ENCODE measurements at places on chromosomes 1 and 21.

DNA sequence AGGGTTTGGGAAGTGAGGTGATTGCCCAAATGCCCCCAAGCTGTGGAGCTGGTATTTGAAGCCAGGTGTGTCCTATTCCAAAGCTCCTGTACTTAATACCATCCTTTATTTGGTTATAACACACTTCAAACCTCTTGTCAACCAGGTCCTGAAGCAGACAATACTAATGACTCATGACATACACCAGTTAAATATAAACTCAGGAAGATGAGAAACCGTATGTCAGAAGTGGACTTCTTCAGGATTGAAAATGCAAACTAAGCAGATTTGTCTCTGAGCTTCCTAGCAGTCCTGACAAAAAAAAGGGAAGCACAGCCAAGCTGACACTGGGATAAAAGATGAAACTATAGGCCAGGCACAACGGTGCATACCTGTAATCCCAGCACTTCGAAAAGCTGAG lies 70.6 kb downstream of the ALPL start:
- DNase-seq, result no peak

DNA sequence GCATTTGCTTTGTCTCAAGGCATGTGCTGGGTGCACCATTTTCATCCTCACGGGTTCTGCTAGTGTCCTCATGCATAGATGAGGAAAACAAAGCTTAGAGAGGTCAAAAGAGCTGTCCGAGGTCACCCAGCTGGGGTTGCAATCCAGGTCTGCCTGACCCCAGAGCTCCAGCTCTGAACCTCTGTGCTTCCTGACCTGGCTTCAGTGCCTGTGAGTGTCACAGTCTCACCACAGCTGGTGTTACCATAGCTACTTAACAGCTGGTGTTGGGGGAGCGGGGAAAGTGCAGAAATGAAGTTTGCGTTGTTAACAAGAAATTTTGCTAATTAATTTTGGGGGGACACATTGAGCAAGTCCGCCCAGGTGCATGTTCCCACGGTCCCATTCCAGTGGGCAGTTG lies 328.5 kb downstream of the KIF26B start:
- DNase-seq, result no peak

- no peak for DNase-seq
Measured at GRCh38 chr1:10304295-10304694, 93.9 kb downstream of the KIF1B start.

DNA sequence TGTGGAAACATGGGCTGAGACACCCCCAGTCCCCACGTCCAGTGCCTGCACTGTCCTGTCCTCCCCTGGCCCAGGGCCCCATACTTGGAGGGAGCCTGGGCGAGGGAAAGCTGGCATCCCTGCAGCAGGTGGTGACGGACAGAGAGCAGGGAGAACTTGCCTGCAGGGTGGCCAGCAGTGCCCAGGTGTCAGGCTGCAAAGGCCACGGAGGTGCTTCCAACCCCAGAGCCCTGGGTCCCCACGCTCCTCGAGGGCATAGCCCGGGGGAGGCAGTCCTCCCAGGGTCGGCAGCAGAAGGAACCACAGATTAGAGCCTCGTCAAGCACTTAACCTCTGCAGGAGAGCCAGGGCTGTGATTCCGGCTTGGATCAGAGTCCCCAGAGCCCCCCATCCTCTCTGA lies 77.5 kb downstream of the ARHGEF16 start:
- no peak for DNase-seq
